ENCODE measurements at places on chromosomes 11 and 22.

- no peak for DNase-seq
These were observed 35.4 kb downstream of the HORMAD2 start for GRCh38 chr22:30115705-30116104.

GRCh38 chr11:92460213-92460612 lies 235.6 kb downstream of the FAT3 start:
- DNase-seq, result no peak

- DNase-seq, result no peak
These were observed 11.5 kb downstream of the ZDHHC5 start for GRCh38 chr11:57679396-57679795.

DNA sequence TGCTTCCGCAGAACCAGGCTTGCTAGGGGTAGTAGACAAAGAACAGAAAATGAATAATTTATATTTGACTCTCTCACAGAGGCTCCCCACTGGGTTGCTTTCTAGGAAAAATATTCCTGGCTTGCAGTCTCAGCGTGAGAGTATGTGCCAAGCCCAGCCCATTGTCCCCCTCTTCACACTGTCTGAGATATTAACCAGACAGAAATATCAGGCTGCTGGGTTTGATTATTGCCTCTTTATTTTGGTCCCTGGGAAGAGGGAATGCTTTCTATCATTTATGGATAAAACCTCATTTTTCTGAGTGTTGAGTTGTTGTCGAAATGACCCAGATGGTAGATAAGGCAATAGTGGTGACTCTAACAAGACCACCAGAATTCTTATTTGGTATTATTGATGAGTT lies 367.9 kb downstream of the METTL15 start:
- DNase-seq, result no peak

GRCh38 chr11:108388576-108388975 lies 78.8 kb downstream of the C11orf65 start:
- no peak for DNase-seq

GRCh38 chr11:62553080-62553838 lies 6.7 kb upstream of the AHNAK start:
- DNase-seq, result no peak

- peak; percentile 26 for DNase-seq
These were observed 444 bp upstream of the TSKU start for GRCh38 chr11:76782531-76783293.

GRCh38 chr11:64854534-64855502 lies 10.4 kb upstream of the CDC42BPG start:
- no peak for DNase-seq

DNA sequence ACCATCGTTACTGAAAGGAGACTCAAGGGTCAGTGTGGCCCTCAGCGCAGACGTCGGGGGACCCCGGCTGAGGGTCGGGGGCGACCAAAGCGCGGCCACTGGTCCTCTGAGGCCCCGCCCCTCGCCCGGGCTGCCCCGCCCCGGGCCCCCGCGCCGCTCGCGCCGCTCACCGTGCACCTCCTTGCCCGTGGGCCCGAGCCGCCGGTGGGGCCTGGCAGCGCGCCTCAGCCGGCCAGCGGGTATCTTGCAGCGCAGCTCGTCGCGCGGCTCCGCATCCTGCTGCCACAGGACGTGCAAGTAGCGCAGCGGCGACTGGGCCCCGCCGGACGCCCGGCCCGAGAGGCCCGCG lies 419 bp downstream of the ANKRD54 start:
- peak; percentile 24 for DNase-seq

GRCh38 chr11:57982776-57983175 lies 40.9 kb upstream of the OR9Q1 start:
- DNase-seq, result no peak

GRCh38 chr22:17350292-17350691 lies 19.0 kb upstream of the CECR2 start:
- no peak for DNase-seq

DNA sequence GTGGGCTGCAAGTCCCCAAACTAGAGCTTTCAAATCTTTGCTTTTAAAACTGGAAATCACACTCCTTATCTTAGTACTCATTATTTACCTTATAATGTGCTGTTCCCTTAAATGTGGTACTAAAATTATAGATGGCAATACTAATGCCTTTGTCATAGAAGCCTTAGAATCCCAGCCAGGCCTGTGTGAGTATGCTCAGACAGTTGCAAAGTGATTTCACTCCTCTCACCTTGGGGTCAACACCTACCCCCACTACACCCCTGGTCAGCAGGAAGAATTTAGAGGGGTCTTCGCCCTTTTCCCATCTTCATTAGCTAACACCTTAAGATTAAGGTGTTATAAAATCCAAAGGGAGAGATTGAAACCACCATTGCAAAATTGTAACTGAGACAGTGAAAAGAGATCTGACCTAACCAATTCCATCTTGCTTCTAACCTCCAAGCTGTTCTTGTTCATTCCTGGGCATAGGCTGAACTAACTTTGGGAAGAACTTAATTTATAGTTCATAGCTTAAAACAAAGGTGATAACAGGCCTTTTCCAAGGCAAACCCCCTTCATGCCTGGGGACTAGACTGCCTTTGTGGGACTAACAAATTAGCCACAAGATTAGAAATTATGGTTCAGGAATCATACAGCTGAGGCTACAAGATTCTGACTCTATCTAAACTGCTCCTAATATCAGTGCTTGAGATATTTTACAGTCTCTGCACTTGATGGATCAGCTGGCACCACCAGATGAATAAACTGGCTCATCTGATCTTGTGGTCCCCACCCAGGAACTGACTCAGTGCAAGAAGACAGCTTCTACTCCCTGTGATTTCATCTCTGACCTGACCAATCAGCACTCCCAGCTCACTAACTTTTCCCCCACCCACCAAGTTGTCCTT lies 10.4 kb upstream of the MRPL17 start:
- DNase-seq, result peak; percentile 58

GRCh38 chr22:19495562-19496323 lies 16.0 kb downstream of the CDC45 start:
- DNase-seq, result no peak

Measured in activated T-cell treated with anti-CD3 and anti-CD28 coated beads for 24 hours (primary cell).